ENCODE measurements at places on chromosomes 1 and 21.
A peak's percentile ranks its signal among the peaks of the same experiment; 100 is the strongest.

DNA sequence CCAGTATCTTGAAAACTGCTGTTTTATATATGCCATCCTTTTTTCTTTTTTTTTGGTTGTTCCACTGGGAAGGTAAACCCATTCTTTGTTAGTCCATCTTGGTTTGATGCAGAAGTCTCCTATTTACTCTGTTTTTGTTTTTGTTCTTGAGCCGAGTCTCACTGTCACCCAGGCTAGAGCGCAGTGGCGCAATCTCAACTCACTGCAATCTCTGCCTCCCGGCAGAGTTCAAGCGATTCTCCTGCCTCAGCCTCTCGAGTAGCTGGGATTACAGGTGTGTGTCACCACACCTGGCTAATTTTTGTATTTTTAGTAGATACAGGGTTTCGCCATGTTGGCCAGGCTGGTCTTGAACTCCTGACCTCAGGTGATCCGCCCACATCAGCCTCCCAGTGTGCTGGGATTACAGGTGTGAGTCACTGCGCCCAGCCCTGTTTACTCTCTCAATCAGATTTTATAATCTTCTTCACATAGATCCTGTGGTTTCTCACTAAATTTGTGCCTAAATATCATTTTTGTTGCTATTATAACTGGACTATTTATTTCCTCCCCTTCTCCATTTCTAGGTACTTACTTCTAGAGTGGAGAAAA lies 12.5 kb downstream of the SYF2 start:
- DNase-seq = peak; percentile 76

- DNase-seq = no peak
These were observed 8.4 kb downstream of the C1orf226 start for GRCh38 chr1:162389971-162390370.

GRCh38 chr21:42234464-42235241 lies 15.7 kb downstream of the ABCG1 start:
- DNase-seq = peak; percentile 91

DNA sequence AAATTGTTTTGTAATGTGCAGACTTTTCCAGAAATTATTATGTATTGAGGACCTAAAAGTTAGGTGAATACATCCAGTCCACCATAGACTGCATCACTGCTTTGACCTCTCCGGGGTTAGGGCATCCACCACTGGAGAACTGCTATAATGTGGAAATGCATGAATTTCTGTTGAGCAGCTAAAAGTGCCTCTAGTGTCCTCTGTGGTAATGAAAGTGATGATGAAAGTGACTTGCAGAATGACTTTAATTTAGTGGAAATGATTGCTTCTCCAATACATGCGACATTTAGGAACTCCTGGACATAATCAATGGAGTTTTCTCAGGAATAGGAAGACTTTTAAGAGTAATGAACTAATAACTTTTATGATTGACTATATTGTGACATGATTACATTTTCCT lies 170.8 kb downstream of the LBR start:
- no peak for DNase-seq

GRCh38 chr1:154142358-154142757 lies 12.5 kb downstream of the NUP210L start:
- no peak for DNase-seq

DNA sequence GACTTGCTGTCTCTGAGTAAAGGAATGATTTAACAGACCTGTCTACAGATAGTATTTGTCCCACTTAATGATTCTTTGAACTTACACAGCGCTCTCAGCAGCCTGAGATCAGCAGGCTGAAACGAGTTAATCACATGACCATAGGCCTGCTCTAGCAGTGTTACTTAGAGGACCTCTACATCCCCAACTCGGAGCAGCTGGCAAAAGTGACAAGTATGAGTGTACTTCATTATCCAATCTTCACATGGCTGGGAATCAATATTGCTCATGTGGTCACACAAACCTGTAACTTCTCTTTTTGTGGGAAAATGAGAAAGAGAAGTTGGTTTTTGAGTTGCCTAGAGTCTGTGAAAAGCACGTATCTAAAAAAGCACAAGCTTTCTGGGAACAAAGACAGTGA lies 11.4 kb upstream of the ATP13A2 start:
- DNase-seq = no peak

DNA sequence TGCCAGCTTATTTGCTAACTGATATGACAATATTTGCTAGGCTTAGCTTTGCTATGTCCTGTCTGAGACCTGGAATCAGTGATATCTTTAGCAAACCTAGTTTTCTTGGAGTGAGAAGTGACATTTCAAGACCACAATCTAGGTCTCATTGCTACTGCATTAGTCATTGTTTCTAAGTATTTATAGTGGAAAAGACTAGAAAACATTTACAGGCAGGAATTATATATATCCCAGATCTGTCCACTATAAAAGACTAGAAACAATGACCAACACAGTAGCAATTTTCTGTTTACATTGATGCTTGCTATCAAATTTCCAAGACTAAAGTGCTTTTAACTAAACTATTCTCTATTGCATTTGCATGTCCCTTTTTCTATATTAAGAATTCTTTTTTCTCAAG lies 5.0 kb upstream of the RGS18 start:
- no peak for DNase-seq

- no peak for DNase-seq
These were observed 82.8 kb downstream of the PRDM2 start for GRCh38 chr1:13782634-13783360.

DNA sequence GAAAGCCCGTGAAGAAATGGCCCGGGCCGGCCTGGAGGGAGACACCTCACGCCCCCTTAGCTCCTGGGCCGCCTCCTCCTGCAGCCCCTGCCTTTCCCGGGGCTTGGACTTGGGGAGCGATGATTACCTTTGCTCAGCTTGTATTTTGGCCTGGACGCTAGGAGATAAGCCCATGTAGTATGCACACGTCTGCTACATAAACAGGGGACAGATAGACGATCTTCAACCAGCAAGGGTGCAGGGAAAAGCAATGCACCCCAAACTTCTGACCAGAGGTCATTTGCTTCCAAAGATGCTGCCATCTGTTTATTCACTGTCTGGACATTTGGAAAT lies 936 bp downstream of the TP73 start:
- no peak for DNase-seq

GRCh38 chr1:220045356-220046051 lies 801 bp downstream of the EPRS1 start:
- peak; percentile 31 for DNase-seq

GRCh38 chr1:200808846-200809245 lies 63.9 kb upstream of the GPR25 start:
- DNase-seq = no peak

GRCh38 chr1:43207229-43207853 lies 35.2 kb downstream of the CFAP57 start:
- peak; percentile 94 for DNase-seq

DNA sequence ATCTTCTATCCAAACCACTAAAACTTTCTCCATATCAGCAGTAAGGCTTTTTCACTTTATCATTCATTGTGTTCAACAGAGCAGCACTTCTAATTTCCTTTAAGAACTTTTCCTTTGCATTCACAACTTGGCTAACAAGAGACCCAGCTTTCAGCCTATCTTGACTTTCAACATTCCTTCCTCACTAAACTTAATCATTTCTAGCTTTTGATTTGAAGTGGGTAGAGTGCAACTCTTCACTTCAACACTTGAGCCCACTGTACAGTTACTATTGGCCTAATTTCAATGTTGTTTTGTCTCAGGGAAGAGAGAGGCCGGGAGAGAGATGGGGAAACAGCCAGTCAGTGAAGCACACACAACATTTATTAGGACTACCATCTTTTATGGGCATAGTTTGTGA lies 2.0 kb downstream of the UBE2G2 start:
- DNase-seq = no peak
